ENCODE measurements at places on chromosomes 2 and 18. TPM values are rescaled to one million over a fixed set of nuclear protein-coding genes. Genes with fewer than 3 reads are reported as not detected.

- no peak for DNase-seq
Measured at GRCh38 chr2:221388891-221389290, 183.2 kb downstream of the EPHA4 start.

- DNase-seq = no peak
Measured at GRCh38 chr2:171297956-171298355, 135.8 kb downstream of the METTL8 start.

TMEM37 gene
- 0.49 TPM for total RNA-seq

CEP192 gene
- 41.6 TPM for total RNA-seq

GALR1 gene
- total RNA-seq = not detected

GALNT3 gene
- 0.13 TPM for total RNA-seq

- no peak for DNase-seq
Measured at GRCh38 chr18:40243607-40244006, 1711.4 kb upstream of the PIK3C3 start.

- no peak for DNase-seq
Measured at GRCh38 chr18:79382681-79383387, 12.9 kb upstream of the NFATC1 start.

- DNase-seq = peak; percentile 87
Measured at GRCh38 chr2:66432801-66433694, 1.9 kb upstream of the MEIS1 start.

DNA sequence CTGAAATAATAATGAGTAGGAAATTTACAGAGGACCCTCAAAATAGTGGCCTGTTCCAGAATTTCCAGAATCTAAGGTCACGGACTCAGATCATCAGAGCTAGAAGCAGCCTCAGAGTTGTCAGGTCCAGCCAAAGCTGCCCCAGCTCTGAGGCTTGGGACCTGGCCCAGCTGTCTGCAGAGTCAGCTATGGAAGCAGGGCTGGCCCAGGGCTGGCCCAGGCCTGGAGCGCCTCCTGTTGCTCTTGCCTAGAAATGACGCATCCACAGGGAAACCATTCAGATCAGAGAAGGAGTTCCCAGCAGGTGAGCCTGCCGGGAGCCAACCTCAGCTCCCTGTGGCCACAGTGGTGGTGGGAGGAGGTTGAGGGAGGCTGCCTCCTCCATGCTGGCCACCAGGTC lies 106.7 kb upstream of the ARL4C start:
- peak; percentile 6 for DNase-seq

DNA sequence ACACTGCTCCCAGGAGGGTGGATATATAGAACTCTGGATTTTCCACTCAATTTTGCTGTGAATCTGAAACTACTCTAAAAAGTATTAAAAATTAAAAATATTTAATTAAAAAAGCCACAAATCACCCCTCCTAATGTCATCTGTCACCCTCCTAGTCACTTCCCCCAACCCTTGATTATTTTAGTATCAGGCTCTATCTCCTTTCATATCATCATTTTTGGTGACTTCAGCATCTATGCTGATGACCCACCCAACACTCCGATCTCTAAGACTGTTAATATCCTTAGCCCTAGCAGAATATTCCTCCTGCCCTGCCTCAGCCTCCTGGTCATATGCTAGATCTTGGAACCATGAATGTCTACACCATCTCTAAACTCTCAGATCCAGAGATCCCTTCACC lies 128.3 kb upstream of the SLC1A4 start:
- no peak for DNase-seq
